ENCODE measurements at places on chromosomes 7 and 10.

GRCh38 chr7:106358103-106358663, 73.4 kb upstream of the NAMPT start:
- no peak for DNase-seq

- DNase-seq = no peak
Measured at GRCh38 chr10:128147064-128147463, 20.8 kb upstream of the MKI67 start.

DNA sequence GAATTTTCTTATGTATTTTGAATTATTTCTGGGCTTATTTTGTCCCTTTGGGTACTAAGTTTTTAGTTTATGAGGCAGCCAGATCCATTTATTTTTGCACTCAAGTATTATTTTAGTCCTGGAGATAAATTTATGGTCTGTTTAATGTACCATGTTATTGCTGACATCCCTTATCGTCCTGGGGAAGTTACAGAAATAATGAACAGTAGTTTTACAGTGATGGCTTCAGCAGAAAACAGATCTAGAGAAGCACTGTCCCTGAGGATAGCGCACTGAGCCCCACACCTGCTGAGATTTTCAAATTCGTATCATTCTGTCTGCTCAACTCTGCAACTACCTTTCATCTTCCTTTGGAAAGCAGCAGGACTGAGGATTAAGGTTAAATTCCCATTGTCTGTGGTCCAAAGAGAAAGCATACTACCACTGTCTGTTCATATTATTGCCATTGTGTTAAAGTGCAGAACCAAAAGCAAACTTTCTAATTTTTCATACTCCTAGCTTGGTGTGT, 168.3 kb downstream of the SNX13 start:
- DNase-seq = no peak

- DNase-seq = no peak
Measured at GRCh38 chr7:94394437-94395140, at the start of gene COL1A2. Gene COL1A2 (plus strand): TSS chr7:94394895. CDS start chr7:94395032, 137 bp downstream.

GRCh38 chr10:15542817-15543216, 171.7 kb upstream of the FAM171A1 start:
- DNase-seq = no peak

- DNase-seq = no peak
Measured at GRCh38 chr10:26269754-26270153, 53.2 kb downstream of the GAD2 start.

GRCh38 chr10:94747137-94747536, 15.3 kb upstream of the CYP2C19 start:
- DNase-seq = no peak

DNA sequence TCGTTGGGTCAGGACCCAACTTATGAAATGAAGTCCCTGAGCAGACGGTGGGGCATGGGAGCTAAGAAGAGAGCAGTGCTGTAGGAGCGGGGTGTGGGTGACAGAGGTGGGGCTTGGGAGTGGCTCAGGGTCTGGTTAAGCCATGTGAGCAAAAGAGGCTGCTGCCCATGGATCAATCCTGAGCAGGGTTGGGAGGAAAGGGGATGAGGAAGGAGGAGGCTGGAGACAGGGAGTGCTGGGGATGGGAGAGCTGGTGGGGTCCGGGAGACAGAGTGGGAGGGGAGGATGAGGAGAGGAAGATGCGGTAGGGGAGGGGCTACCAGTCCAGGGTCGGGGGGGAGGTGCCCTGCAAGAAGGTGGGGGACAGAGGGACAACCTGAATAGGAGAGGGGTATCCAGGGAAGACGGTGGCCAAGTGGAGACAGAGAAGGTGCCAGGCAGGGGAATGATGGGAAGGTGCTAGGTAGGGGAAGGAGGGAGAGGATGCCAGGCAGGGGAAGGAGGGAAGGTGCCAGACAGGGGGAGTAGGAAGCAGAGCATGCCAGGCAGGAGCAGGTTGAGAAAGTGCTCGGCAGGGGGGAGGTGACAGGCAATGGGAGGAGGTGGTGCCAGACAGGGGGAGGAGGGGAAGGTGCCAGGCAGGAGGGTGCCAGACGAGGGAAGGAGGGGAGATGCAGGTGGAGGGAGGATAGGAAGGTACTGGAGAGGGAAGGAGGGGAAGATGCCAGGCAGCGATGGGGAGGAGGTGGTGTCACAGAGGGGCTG, 27.5 kb upstream of the SMARCD3 start:
- DNase-seq = no peak

DNA sequence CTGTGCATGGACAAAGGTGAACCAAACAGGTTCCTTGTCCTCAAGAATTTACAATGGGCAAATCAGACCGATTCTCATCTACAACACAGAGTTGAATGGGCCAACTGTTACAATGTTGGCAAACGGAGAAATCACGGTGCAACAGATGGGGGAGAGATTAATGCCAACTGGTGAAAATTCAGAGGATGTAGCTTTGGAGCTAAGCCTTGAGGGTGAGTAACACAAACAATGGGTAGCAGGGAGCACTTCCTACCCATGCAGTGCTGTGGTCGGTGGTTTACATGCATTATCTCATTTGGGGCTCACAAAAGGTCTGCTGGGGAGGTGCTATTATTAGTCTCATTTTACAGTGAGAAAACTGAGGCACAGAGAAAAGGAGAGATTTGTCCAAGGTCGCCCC, 902 bp upstream of the NFE2L3 start:
- no peak for DNase-seq

DNA sequence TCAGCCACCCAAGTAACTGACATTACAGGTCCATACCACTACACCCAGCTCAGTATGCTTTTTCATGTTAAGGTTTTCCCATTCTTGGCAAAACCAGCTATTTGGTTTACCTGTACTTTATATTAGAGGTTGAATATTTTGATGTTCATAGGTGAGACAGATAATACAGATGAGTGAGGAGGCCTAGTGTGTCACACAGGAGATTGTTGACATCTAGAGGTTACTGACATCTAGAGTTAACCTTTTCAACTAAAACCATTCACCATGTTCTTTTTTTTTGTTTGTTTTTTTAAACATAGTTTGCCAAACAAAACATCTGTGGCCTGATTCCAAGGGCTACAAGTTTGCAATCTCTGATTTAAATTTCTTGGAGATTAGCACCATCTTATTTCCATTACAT, 8.0 kb downstream of the GHITM start:
- DNase-seq = no peak

DNA sequence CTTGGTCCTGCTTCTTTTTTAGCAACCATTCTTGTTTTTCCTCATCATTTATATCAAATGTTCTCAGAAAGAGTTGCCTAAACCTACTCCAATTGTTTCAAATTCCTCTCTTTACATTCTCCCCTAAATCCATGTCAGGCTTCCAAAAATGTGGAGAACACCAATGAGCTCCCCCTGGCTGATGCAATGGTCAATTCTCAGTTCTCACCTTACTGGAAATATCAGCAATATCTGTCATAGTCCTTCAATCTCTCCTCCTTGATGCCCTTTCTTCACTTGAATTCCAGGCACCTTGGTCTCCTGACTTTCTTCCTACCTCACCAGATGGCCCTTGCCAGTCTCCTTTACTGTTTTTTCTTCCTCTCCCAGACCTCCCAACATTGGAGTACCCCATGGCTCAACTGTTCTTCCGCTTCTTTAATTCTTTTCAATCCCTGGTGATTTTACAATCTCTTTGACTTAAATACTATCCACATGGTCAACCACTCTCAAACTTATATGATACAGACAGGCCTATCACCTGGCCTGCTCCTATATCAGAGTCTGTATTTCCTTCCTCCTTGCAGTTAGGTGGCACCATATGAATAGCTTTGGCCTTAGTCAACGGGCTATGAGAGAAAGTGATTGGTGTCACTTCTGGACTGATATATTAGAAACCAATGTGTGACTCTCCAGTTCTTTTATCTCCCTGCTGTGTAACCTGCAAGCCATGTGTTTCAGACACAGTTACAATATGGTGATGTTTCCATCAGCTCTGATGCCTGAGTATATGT, 47.4 kb upstream of the CAV2 start:
- no peak for DNase-seq

GRCh38 chr7:29255199-29255878, 60.8 kb downstream of the CHN2 start:
- no peak for DNase-seq

DNA sequence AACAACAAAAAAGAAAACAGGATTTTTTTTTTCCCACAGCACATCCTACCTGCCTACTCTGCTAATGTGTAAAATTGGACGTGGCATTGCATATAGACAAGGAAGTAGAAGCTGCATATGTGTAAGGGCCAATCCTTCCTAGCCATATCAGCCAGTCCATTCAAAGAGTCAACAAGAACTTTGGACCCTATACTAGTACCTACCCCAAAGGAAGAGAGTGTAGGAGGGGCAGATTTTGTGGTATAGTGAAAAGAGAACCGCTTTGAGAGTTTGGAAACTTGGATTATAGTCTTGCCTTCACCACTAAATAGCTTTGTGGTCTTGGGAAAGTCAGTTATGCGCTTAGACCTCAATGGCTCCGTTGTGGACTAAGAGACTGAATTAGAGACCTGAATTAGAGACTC, 12.1 kb upstream of the MCU start:
- DNase-seq = no peak

GRCh38 chr10:128738386-128738915, 612.2 kb upstream of the MKI67 start:
- DNase-seq = no peak

DNA sequence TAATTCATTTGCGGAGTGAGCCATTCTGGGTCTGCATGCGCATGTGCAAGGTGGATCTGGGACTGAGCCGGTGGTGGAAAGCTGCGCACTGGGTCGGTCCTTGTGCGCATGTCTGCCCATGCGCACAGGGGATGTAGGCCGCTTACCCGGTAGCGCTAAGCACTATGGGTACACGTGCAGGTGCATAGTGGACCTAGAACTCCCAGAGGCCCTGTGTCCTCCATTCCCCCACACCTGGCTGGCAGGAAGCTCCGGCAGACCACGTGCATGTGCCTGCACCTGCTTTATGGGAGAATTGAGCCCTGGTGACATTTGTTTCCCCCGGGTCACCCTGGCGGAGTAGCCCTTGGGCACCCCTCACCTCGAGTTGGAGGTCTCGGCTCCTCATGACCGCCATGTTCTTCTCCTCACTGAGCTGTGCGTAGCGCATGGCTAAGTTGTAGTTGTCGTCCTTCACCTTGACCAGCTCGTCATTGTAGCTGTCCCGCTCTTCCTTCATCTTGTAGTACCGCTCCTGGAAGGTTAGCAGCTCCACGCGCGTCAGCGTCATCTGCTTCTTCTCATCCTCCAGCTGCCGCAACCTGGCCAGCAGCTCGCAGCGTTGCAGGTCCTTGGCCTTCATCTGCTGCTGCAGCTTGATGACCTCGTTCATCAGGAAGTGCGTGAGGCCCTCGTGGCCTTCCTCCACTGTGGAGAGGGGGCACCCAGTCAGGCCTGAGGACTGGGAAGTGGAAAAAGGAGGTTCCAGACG, 99.6 kb downstream of the CARD11 start:
- DNase-seq = no peak

DNA sequence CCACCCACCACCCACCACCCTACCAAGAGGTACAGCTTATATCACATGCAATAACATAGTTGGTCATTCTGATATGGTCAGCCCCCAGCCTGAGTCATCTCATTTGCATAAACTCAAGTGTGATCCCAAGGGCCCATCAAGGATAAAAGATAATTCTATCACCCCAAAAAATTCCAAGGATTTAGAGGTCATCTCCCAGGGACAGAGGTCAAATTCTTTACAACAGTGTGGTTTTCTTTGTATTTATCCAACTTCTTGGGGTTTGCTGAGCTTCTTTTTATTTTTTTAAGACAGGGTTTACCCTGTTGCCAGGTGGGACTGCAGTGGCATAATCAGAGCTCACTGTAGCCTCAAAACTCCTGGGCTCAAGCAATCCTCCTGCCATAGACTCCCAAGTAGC, 9.4 kb upstream of the GTPBP10 start:
- DNase-seq = no peak

DNA sequence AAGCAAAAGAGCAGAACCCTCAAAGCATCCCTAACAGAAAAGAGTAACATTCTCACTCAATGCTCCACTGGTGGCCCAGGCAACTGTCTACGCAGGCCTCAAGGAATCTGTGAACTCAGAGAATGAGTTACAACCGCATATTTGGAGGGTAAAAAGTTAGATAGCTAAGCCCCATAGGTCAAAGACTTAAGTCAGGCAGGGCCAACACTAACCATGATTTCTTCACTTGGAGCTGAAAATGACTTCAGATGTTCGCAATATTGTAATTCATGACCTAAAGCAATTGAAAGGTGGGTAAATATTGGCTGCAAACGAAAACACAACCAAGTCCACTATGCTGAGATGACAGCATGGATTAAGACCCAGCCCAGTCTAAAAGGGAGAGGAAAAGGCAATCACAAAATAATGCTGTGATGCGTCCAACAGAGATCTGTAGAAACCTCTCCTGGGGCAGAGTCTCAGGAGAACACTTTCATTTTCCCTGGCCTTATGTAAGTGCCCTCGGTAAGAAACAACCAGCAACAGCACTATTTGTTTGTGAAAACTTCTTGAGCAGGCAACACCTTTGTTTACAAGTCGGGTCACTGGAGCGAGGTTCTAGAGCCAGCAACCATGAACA, 176.5 kb downstream of the TNS3 start:
- DNase-seq = no peak

DNA sequence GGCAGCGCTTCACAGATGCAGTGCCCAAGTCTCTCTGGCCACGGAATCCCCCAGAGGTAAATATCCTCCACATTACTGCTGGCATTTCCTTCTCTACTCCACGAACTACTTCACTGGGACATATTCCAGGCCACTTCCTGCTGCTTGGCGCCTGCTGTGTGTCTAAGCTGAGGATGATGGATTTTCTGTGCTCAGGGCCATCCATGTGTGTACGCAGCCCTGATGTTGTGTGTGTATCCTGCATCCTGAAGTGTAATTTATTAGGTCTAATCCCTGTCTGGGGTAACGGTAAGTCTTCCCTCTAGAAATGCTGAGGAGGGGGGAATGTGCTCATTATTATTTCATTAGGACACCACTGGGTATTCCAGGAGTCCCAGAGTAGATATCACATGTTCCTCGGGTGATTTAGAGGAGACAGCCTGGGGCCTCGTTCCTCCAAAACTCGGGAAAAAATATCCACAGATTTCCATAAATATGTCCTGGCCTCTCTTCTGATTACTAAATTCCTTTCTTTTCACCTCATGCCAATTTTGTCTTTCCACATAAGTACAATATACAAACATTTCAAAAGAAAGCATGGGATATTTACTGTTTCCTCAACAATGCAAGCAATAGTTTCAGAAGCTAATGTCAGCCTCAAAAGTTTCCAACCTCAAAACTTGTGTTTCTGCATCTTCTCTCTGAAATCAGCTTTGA, 25.5 kb upstream of the HABP2 start:
- no peak for DNase-seq

- no peak for DNase-seq
Measured at GRCh38 chr7:3200504-3200903, 100.5 kb upstream of the SDK1 start.

GRCh38 chr7:79912213-79912633, 222.4 kb upstream of the GNAI1 start:
- DNase-seq = no peak

All from hematopoietic multipotent progenitor cell treated with erythropoietin and hydrocortisone succinate and interleukin-3 and kit ligand, for 15 days (in vitro differentiated cells).